ENCODE measurements at places on chromosomes 2 and 18.
A peak's percentile ranks its signal among the peaks of the same experiment; 100 is the strongest.

GRCh38 chr18:37611614-37612279 is 46.1 kb upstream of the CELF4 start:
- DNase-seq, result no peak

GRCh38 chr2:197205585-197206215 is 104.9 kb downstream of the ANKRD44 start:
- DNase-seq, result peak; percentile 58

GRCh38 chr2:197926673-197927072 is 122.3 kb downstream of the PLCL1 start:
- no peak for DNase-seq

DNA sequence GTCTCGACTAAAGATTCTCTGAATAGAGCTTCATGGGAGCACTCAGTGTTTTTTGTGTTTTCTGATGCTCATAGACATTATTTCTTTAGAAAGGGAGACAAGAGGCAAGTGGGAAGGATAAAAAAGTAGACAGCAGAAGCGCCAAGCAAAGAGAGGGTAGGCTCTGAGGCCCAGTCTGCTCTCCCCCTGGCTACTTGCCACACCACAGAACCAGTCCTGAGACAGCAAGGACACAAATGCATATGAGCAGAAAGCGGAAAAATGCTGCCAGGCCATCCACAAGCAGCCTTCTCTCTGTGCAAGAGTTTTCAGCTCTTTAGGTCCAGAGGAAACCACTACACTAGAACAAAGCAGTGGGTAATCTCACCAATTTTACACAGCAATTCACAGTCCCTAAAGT is 285.4 kb downstream of the ZNF521 start:
- DNase-seq, result no peak

DNA sequence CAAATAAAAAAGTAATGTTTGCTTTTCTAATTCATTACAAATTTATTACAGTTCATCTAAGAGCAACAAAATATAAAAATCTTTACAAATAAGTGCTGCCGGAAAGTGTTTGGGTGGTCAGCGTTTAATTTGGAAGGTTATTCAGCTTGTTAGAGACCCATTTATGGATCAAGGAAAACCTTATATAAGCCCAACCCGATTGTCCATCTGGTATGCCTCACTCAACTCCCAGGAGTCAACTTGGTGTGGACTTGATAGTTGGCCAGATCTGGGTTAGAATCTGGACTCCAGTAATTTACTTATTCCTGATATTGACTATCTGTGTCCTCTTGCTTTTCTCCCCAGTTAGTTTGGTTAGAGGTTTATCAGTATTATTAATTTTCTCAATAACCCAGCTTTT is 106.2 kb downstream of the KCTD1 start:
- DNase-seq, result no peak

GRCh38 chr2:219155054-219155644 is 5.5 kb downstream of the NHEJ1 start:
- no peak for DNase-seq

DNA sequence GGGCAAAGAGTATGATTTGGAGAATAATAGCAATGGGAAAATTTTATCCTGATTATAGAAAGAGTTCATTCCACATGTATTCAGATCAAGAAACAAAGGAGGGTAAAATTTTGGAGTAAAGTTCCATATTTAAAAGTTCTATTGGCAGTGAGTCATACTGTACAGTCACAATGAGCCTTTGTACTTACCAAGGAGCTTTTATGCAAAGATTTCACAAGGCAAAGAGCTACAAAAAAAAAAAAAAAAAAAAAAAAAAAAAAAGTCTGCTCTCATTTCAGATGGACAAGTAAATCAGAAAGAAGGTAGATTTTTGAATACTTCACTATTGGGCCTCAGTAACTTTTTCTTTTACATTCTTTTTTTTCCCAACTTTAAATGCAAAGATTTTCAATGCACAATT is 1802.2 kb upstream of the PIK3C3 start:
- no peak for DNase-seq

GRCh38 chr2:85819811-85820510 is 66.2 kb downstream of the ATOH8 start:
- no peak for DNase-seq

GRCh38 chr2:1140389-1141003 is 189.8 kb downstream of the SNTG2 start:
- DNase-seq, result peak; percentile 58

DNA sequence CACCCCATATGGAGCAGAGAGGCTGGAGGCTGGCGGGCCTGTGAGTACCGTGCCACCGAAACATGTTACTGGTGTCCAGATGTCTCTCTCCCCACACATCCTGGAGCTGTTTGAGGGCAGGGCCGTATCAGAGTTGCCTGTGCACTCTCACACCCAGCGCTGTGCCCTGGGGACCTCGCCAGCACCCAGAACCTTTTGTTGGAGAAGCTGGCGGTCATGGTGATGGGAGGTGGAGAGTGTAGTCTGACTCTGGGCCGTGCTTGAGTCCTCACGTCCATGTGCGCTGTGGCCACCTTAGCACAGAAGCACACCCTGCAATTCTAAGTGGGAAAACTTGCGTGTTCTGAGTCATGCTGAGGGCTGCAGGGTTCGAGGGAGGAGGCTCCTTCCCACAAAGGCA is 259.2 kb downstream of the NDUFA10 start:
- no peak for DNase-seq

GRCh38 chr2:677056-677958 is at the start of gene TMEM18:
TSS of gene TMEM18 (minus strand) at chr2:677406. CDS start at chr2:677345, 61 bp downstream.
- peak; percentile 97 for DNase-seq

- DNase-seq, result no peak
These were observed 68.9 kb downstream of the HPCAL1 start for GRCh38 chr2:10371441-10372196.

- no peak for DNase-seq
These were observed 100.9 kb upstream of the TNP1 start for GRCh38 chr2:216960671-216961268.

DNA sequence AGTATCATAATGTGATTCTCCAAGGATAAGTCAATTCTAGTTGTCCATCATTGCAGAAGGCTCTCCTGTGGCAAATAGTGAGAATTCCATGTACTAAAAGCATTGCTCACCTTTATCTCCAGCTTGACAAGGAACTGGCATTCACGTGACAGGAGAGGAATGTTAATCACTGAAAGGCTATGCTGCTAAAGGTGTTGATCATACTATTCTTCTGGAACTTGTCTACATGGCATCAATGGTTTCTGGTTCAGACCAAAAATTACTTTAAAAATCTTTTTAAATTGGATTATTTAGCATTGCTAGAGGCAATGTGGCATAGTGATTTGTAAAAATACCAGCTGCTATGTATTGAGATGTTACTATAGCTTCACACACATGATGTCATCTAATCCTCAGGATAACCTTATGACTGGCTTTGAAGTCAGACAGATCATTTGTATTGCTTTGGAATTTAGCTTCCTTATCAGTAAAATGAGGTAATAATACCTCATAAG is 414.4 kb downstream of the MTX2 start:
- no peak for DNase-seq

DNA sequence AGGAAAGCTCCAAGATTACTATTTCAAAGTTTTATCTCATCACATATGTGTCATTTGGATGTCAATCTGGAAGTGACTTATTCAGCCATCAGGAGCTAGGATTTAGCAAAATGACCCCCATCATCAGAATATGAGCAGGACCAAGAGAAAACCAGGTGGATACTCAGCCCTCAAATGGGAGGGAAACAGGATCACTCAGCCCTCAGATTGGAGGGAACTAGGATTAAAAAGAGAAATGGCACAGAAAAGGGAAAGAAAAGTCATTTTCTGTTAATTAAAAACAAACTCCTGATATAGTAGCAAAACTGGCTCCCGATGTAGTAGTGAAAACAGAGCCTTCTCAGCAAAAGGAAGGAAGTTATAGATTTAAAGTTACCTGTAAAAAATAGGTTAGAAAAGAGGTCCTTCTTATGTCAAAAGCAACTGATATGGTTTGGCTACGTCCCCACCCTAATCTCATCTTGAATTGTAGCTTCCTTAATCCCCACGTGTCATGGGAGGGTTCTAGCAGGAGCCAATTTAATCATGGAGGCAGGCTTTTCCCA is 69.0 kb upstream of the MYCN start:
- DNase-seq, result no peak

DNA sequence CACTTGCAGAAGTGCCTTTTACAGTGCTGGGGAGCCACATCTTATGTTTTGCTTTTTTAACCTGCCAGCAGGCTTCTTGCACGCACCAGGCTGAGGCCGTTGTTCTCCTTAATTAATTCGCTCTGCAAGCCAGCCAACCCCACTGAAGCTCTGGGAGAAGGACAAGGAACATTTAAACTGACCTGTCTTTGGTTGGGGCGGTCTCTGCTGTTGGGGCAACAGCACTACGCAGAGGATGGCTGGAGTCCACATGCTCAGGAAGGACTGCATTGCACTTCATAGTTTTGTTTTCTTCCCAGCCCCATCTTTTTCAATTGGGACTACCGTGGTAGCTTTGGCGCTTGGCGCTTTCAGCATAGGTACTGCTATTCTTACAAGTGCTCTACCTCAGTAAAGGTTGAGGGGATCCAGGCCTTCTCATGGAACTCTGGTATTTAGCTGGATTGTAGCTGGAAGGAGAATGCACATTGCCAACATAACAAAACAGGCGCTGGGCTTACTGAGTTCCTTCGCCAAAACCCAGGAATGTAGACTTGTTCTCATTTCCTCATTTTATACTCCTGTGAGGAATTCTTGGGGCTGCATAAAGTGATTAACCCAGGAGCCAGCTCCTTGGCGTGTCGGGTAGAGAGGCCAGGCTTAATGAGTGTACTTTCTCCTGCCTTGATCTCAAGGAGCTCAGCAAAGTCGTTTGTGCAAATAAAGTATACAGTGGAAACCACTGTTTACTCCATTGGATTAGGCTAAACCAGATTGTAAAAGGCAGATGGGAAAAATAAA is 146.2 kb downstream of the PRKCE start:
- DNase-seq, result no peak

DNA sequence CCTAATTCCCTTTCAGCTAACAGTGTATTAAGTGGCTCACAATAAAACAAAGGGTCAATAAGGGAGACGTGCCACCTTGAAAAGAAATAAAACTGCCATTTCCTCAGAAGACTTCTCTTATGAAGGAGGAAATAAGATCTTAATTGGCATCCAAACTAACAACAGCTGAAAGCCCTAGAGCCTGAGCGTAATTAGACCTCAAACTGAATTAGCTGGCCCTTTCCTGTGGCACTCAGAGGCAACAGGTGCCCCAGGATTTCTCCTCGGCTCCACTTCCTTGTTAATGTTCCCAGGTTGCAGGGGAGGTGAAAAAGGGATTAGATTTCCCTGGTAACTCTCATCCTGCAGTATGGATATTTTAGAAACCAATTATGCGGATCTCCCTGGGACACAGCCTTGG is 804.3 kb downstream of the DCDC2C start:
- DNase-seq, result no peak

DNA sequence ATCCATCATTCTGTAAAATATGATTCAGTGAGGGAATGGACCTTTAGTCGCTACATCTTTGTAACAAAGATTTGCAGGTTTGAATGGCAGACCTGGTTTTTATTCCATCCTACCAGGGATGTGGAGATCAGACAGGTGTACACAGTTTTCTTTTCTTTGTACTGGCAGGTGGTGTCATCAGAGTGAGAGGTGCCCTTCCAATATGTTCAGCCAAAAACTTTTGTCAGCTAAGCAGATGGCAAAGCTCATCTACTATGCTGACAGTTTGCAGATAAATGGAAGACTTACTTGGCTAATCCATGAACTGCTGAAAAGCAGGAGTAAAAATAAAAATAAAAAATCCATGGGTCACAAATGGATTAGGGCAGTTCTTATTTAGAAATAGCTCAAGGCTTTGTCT is 185.5 kb upstream of the DOK6 start:
- DNase-seq, result no peak

GRCh38 chr2:105371156-105371555 is 27.7 kb downstream of the FHL2 start:
- DNase-seq, result no peak

- DNase-seq, result peak; percentile 14
These were observed 2786.5 kb downstream of the RPIA start for GRCh38 chr2:91477731-91478672.

- no peak for DNase-seq
These were observed 219.3 kb downstream of the TTC32 start for GRCh38 chr2:19682493-19682892.

GRCh38 chr2:124566518-124566970 is 541.5 kb downstream of the CNTNAP5 start:
- DNase-seq, result no peak

GRCh38 chr18:48934415-48934722 is 16.4 kb downstream of the SMAD7 start:
- no peak for DNase-seq

DNA sequence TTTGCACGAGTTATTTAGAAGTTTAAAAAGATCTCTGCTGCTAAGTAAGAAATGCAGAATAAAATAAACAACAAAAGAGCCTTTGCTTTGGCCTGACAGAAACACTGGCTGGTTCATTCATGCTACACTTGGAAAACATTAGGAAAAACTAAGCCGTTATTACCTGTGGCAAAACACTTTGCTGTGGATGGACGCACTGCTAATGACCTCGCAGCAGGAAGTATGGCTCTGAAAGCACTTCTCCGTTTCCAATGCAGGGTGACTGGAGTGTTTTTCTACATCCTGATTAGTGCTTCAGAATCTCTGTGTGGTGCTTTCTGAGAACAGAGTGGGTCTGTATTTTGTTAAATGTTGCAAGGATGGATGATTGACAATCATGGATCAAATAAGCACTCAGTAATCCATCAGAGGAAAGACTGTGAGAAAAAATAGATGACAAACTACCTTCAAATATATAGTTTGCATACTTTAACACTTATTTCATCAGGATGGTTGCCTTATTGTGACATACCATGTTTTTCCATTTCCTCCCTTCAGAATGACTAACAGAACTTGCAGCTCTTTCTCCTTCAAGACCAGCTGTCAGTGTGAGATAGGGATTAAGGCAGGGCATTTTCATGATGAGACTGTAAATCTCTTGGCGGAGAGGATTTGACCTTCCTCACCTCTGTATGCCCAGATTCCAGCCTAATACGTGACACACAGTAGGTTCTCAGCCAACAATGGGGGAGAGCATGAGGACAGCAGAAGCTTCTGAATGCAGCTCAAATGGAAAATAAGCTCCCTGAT is 38.0 kb downstream of the LINC00305 start:
- DNase-seq, result no peak

GRCh38 chr2:217785544-217786045 is 217.2 kb downstream of the TNS1 start:
- peak; percentile 73 for DNase-seq

- DNase-seq, result no peak
These were observed 409.7 kb upstream of the FANCL start for GRCh38 chr2:58650781-58651180.

DNA sequence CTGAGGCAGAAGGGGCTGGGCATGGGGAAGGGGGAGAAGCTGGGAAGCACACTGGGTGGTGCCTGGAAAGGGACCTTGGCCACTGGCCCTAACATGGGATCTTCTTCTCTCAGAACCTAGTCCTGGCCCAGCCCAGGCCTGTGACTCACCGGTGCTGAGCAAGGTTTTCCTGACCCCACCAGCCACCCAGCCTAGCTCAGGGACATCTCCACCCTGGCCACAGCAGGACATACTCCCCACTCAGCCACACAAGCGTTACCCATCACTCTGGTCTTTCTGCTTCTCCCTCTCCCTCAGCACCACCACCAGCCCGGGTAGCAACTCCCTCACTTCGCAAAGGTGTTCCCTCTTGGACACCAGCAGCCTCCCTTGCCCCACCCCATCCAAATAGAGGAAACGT is 22.8 kb downstream of the TNS1 start:
- no peak for DNase-seq

All from activated CD8-positive, alpha-beta memory T cell treated with anti-CD3 and anti-CD28 coated beads, Interleukin-2, amount 50 U/mL, for 4 hours (primary cell).